Epithelial cell of umbilical artery (primary cell): ENCODE measurements at places on chromosomes 5 and 9. TPM values are rescaled to one million over a fixed set of nuclear protein-coding genes. Genes with fewer than 3 reads are reported as not detected.

SPEF2 gene
- total RNA-seq: 0.97 and 2.0 TPM in 2 replicates

EQTN gene
- total RNA-seq: not detected in 2 replicates

SOHLH1 gene
- total RNA-seq: not detected in 2 replicates

CXCL14 gene
- not detected in 2 replicates for total RNA-seq

FAM221B gene
- total RNA-seq: not detected in 2 replicates

TAF1L gene
- total RNA-seq: under 0.01 TPM in 1 of 2 replicates, not detected in the other

ARL14EPL gene
- under 0.01 TPM in 1 of 2 replicates, not detected in the other for total RNA-seq

HSPB3 gene
- total RNA-seq: not detected in 2 replicates

ZNF883 gene
- total RNA-seq: 0.32 and 0.76 TPM in 2 replicates

RPL12 gene
- 1,300 and 2,027 TPM in 2 replicates for total RNA-seq

PCDHA5 gene
- total RNA-seq: not detected in 2 replicates

C9 gene
- not detected in 2 replicates for total RNA-seq

GGTA1 gene
- total RNA-seq: 0.32 TPM in 1 of 2 replicates, not detected in the other

SH3RF2 gene
- 2.6 and 3.6 TPM in 2 replicates for total RNA-seq

EFNA5 gene
- total RNA-seq: 15.0 and 25.7 TPM in 2 replicates

IL5 gene
- not detected in 2 replicates for total RNA-seq

PCDHA7 gene
- total RNA-seq: 0.15 and 0.32 TPM in 2 replicates

NRARP gene
- 25.1 and 46.1 TPM in 2 replicates for total RNA-seq

CD72 gene
- not detected in 2 replicates for total RNA-seq

MRPL50 gene
- 18.5 and 19.8 TPM in 2 replicates for total RNA-seq

LPAR1 gene
- 0.32 and 1.5 TPM in 2 replicates for total RNA-seq

GCNT4 gene
- under 0.01 and 0.30 TPM in 2 replicates for total RNA-seq

IFNA8 gene
- not detected in 2 replicates for total RNA-seq

ERP44 gene
- 6.2 and 9.6 TPM in 2 replicates for total RNA-seq

TMC1 gene
- total RNA-seq: 1.6 and 3.2 TPM in 2 replicates

C9orf50 gene
- total RNA-seq: not detected in 2 replicates

ENTPD8 gene
- total RNA-seq: not detected in 2 replicates

SPATA31A3 gene
- total RNA-seq: not detected in 2 replicates

CARD6 gene
- total RNA-seq: 20.5 and 25.8 TPM in 2 replicates

SLC28A3 gene
- total RNA-seq: not detected in 2 replicates

GABRG2 gene
- not detected in 2 replicates for total RNA-seq

PDE6A gene
- total RNA-seq: not detected in 2 replicates

AJM1 gene
- total RNA-seq: 0.61 and 0.65 TPM in 2 replicates

PHF24 gene
- total RNA-seq: not detected in 2 replicates

TAF11L10 gene
- not detected in 2 replicates for total RNA-seq

SLC6A7 gene
- not detected in 2 replicates for total RNA-seq

TLR4 gene
- 32.8 and 44.1 TPM in 2 replicates for total RNA-seq

RASGRF2 gene
- total RNA-seq: 15.3 and 15.9 TPM in 2 replicates

TMEM252 gene
- not detected in 2 replicates for total RNA-seq

ZMAT2 gene
- total RNA-seq: 49.7 and 59.4 TPM in 2 replicates
